ENCODE measurements at places on chromosomes 1 and 21.

DNA sequence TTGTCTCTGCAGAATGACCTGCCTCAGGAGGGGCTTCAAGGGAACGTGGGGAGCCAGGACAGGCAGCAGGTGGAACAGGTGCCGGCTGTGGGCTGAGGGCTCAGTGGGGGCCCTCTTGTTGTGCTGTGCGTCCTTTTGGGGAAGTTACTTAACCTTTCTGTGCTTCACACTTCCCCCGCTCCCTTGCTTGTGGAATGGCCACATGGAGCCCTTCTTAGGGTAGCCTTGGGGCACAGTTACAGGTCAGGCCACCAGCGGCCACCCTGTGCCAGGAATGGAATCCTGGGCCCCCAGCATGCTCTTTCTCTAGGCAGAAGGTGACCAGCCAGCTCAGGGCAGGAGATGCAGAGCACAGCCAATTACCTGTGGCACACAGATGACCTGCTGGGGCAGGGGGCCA, 2.6 kb downstream of the IKBKE start:
- DNase-seq: no peak

GRCh38 chr1:110631836-110632620, 25.9 kb upstream of the KCNA2 start:
- DNase-seq: no peak

DNA sequence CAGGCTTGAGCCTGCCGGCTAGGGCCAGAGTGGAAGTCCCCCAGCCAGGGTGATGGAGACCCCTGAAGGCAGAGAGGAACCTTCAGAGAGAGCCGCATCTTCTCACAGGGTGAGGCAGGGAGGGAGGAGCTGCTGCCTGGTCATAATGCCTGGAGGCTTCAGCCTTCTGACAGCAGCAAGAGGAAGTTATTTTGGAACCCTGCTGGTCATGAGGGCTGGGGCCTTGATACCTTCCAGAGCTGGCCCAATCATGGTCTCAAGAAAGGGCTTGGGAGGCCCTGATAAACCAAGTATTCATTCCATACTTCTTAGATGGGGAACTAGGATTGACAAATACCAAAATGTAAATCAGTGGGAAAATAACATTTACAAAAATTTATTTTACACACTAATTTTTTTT, 26.6 kb upstream of the MPZL1 start:
- no peak for DNase-seq

- no peak for DNase-seq
These were observed 52.4 kb downstream of the TMEM53 start for GRCh38 chr1:44621841-44622286.

DNA sequence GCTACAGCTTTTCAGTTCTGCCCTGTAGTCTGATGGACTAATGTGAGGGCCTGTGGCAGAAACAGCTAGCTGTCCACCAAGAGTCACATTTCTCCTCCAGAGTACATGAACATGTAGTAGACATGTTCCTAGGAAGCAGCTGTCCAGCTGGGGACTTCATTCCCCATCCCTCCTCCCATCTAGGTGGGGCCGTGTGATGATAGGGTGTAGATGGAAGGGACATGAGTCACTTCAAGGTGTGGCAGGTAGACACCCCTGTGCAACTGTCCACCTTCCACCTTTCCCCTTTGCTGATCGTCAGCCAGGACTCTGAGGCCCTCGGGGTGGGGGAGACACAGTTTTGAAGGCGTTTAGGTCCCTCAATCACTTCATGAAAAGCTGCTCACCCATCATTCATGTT, 3.6 kb upstream of the RD3 start:
- no peak for DNase-seq

GRCh38 chr1:203792486-203792885, 2.9 kb upstream of the ZBED6 start:
- DNase-seq: no peak

DNA sequence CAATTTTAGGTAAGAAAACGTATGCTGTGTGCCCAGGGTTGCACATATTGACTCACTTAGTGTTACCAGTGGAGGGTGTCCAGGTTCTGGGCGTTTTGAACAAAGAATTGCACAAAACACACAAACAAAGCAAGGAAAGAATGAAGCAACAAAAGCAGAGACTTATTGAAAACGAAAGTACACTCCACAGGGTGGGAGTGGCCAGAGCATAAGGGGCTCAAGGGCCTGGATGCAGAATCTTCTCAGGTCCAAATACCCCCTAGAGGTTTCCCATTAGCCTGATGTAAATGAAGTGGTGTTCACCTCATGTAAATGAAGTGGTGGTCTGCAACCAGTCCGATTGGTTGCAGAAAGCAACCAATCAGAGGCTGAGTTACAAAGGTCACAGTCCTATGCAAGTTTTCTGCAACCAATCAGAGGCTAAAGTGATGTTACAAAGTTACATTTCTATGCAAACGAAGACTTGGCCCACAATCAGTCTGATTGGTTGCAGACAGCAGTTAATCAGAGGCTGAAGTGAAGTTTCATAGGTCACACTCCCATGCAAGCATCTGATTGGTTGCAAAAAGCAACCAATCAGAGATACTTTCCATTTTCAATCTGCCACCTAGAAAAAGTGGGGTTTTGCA, 228.3 kb downstream of the ST6GALNAC3 start:
- peak; percentile 21 for DNase-seq

GRCh38 chr21:16741141-16741665, 771.6 kb upstream of the CXADR start:
- DNase-seq: no peak

GRCh38 chr1:13583966-13584791, 547 bp downstream of the PDPN start:
- peak; percentile 76 for DNase-seq

DNA sequence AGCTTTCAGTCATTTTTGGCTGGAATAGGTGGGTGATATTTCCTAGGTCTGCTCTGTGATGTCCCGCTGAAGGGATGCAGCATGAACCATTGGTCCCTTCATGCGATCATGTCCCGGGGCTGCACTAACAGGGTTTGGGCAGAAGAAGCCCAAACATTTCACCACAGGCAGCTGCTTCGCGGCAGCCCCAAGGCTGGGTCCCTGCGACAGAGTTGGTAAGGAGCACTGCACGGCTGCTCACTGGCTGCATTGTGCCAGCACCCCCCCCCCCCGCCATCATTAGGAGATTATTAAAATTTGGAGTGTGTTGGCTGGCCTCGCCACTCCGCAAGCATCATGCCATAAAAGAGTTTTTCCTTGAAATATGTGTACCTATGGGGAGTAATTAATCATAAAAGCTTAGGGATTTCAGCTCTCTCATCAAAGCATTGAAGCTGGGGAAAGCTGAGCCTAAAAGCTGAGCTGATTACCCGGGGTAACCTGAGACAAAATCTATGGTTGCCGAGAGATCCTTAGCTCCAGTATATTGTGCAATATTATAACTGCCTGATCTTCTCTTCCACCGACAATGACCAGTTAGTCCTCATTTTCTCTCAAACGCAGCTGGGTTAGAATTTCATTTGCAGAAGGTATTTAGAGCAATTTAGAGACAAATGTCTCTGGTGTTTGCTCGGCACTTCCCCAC, 62.5 kb downstream of the PEX14 start:
- DNase-seq: no peak

GRCh38 chr1:178243119-178243518, 149.2 kb downstream of the RASAL2 start:
- DNase-seq: no peak

GRCh38 chr1:27599605-27600497, 4.1 kb downstream of the AHDC1 start:
- DNase-seq: no peak

GRCh38 chr1:109650609-109651008, 5.3 kb upstream of the GSTM4 start:
- DNase-seq: no peak

DNA sequence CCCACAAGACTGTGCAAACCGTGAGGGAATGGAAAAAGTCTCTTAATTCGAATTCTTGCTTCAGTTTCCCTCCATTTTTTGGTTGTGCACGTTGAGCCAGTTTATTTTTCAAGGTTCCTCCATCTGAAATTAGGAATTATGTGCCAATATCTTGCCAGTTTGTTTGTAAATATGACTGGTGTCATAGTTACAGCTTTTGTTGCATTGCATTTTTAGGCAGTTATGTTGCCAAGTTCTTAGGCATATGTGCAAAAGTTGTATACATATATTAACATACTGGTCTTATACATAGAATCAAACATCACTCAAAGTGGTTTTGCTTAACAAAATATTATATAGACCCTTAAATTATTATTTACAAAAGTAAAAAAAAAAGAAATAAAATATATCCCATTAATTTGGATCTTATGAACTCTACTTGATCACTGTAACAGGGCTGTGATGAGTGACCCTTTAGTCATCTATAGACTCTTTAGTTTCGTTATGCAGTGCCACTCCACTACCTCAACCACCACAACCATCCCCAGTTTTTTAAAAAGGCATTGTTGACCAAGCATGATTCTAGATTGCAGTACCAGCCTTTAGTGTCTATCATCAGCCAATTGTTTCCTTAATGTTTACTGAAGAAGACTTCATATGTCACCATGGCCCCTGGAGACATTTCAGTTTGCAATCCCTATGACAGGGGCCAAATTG, 20.9 kb upstream of the DYNLT5 start:
- no peak for DNase-seq

DNA sequence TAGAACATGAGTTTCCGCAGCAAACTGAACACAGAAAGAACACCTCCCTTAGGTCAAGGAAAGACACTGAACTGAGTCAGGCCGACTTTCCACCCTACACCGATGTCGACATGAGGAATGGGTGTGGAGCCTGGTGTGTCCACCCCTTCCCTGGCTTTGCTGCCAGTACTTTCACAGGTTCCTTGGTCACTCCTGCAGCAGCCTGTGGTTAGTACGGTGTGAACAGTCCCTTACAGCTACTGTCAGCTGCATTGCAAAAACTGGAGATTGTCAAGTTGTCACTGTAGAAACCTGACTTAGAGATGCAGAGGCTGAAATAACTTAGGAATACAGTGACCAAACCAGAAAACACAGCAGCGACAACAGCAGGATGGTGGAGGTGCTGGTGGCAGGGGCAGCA, 7.1 kb downstream of the PGLYRP3 start:
- DNase-seq: no peak
